NCI-H2081 (cell line): ENCODE measurements at places on chromosomes 7 and 10.

DNA sequence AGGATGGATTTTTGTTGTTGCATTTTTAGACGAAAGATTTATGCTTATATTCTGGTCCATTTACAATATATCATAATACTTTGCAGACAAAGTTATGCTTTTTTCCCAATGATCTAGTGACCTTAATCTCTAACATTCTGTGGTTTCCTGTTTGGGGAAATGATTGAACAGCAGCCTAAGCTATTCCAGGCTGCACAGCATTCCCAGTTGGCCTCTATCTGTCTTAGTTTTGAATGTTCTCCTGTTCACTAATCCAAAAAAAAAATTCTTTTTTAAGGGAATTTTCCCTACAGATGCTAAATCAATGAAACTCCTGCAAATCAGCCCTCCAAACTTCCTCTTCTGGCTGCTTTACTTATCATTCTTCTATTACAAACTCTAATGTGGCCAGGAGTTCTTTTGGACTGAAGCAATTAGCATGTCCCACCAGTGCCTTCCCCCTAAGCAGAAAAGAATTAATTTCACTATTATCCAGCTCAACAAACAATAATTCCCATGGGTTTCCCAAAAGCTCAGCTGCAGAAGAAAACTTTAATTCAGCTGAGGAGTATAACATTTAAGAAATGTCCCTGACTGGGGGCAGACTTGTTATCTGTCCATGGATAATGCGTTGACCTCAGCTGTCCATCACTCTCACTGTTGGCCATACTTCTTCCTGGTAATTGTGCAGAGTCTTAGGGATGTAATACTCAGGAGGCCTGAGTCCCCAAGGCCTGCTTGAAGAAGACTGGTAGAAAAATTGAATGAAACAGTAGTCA lies 81.9 kb upstream of the TRIL start:
- DNase-seq, result no peak

GRCh38 chr10:16493884-16494536 lies 27.7 kb downstream of the C1QL3 start:
- DNase-seq, result no peak

DNA sequence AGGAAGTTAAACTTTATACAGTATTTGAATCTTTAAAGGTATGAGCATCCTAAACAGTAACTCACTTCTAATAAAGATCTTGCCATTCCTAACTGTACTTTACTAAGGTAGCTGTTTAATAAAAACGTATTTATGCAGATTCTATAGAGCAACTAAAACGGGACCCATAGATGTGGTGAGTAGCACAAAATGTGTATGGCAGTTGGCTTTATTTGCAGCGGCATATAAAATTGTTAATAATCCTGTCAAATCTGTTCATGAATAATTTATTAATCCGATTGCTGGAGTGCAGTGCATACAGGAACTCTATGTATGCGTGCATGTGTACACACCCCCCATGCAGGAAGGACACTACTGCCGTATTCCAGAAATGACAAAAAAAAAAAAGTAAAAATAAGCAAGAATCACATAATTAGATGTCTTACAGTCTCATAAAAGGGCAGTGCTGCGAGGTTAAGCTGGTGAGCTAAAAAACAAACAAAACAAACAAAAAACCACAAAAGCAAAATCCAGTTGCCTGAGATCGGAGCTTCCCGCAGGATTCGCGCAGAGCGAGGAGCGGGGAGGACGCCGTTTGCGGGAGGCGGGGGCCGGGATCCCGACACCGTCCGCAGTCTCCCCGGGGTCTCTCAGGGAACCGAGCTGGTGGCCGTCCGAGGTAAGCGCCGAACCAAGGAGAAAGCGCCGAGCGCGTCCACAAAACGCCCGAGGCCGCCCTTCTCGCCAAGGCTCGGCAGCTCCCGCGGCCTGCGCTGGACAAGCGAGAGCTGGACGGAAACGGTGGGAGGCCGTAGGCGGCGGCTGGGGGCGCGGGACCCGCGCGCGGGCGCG lies 518 bp upstream of the COMMD3 start:
- DNase-seq, result no peak

DNA sequence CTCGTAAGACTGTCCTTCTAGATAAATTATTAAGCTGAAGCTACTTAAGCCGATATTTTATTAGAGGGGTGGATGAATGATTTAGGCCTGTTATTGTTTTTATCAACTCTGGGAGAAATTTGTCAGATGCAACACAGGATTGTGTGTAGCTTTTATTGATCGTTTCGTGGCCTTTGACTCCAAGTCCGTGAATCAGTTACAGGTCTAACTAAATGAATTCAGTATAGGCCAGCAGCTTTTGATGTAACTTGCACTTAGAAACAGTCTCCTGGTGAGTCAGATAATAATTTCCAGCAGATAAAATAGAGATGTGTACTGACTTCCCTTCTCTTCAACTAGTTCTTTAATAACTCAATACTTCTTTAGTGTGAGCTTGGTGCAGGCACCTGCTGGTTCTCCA lies 341.7 kb upstream of the SMIM30 start:
- DNase-seq, result no peak

DNA sequence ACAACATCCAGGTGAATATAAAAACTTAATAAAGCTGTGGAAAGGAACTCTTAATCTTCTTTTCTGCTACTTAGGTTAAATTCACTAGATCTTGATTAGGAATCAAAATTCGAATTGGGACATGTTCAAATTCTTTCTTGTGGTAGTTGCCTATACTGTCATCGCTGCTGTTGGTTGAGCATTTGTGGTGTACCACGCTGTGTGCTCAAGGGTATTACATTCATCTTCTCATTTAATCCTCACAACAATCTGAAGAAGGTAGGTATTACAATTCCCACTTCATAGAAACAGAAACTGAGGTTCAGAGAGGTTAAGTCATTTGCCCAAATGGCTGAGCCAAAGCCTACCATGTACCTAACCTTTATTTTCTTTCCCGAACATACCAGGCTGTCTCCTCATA lies 39.9 kb upstream of the CC2D2B start:
- DNase-seq, result no peak

DNA sequence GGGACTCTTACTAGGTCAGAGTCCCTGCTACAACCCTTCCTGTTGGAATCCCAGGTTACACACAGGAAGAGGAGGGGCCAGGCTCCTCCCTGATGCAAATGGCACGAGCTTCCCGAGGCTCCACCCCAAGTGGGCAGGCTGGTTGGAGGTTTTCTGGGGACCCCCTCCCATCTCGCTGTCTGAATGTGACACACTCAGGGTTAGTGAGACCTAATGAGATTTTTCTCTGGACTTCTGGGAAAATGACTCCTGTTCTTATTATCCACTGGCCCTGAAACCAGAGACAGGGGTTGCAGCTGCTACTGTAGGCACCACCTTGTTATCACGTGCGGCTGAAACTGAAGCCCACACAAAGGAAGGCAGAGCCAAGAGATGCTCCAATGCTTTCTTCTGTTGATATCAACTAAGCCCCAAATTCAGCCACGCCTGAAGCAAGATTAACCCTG lies 103.3 kb downstream of the FAM107B start:
- no peak for DNase-seq

- no peak for DNase-seq
Observed at GRCh38 chr7:106022193-106022821, 59.2 kb downstream of the CDHR3 start.

- DNase-seq, result no peak
Observed at GRCh38 chr10:73906524-73907447, 4.1 kb upstream of the PLAU start.

- no peak for DNase-seq
Observed at GRCh38 chr10:28316696-28317095, 13.8 kb upstream of the MPP7 start.

DNA sequence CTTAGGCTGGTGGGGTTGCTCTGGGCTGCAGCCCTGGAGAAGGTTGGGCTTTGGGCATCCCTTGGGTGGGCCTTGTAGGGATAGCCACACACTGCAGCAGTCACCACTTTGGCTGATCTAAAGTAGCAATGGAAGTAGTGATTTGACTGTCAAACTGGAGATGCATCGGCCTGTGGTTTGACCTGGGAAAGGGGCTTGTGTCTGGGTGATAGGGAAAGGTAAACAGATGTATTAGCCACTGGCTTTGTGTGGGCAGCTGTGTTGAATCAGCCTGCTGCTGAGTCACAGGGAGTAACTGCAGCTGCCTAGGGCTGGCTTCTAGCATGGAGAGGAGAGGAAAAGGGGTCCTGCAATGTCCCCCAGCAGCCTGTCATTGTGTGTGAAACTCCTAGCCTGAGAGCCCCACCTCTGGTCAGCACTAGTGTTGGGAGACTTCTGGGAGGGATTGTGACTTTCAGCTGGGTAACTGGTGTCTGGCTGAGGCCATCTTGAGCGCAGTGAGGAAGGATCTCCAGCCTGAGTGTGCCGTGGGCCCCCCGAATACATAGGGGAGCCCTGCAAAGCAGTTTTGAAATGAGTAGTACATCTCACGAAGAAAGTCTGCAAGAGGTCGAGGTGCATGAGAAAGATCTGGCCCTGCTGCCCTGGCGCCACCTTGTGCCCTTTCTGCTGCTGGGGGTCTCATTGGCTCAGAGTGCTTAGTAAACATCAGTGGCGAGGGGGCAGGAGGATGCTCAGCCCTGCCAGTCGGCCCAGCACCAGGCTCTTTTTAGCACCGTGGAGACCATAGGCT lies 117.3 kb downstream of the FANK1 start:
- no peak for DNase-seq

DNA sequence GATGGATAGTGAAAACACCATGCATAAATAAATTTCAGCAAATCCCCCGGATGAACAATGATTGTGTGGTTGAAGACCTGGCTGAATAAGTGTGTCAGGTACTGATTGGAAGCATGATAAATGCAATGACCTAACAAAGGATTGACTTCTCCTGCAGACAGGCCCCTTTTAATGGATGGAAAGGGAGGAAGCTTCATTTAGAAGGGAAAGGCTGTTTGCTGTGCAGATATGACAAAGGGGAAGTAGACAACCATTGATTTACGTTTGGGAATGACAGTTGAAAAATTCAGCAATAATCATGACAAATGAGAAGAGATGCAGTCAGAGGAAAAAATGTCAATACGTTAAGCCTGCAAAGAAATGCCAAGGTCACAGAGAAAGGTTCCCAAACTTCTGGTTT lies 503.8 kb downstream of the LRMDA start:
- no peak for DNase-seq

DNA sequence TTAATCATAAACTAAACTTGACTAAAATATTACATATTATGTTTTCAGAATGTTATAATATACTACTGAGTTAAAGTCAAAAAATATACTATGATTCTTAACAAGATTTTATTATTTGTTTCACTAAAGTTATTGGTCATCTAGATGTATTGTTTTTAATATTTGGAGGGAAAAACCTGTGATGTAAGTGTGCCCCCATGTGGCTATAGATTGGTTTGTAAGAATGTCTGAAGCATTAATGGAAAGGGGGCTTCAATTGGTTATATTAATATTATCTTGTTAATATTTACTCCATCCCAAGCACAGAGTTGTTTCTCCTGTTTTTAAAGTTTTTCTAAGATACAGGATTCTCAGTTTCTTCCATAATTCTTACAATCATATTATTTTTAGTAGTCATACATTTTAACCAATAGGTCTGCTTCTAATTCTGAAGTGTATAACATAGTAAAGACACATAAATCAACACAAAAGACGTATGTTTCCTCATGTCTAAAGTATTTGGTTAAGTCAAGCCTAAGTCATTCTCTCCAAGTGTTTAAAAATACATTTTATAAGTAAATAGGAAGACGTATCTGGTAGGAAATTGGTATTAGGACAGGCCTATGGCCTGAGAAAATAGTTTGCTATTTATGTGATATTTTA lies 58.0 kb downstream of the GNAT3 start:
- peak; percentile 19 for DNase-seq

GRCh38 chr7:124680304-124680703 lies 85.3 kb downstream of the GPR37 start:
- no peak for DNase-seq

GRCh38 chr7:126930166-126930565 lies 322.6 kb downstream of the GRM8 start:
- no peak for DNase-seq

- no peak for DNase-seq
Observed at GRCh38 chr10:86266446-86267242, 100.0 kb downstream of the GRID1 start.

- DNase-seq, result no peak
Observed at GRCh38 chr10:112120491-112120890, 63.1 kb downstream of the GPAM start.

GRCh38 chr7:143434660-143435059 lies 8.6 kb upstream of the TAS2R60 start:
- no peak for DNase-seq

DNA sequence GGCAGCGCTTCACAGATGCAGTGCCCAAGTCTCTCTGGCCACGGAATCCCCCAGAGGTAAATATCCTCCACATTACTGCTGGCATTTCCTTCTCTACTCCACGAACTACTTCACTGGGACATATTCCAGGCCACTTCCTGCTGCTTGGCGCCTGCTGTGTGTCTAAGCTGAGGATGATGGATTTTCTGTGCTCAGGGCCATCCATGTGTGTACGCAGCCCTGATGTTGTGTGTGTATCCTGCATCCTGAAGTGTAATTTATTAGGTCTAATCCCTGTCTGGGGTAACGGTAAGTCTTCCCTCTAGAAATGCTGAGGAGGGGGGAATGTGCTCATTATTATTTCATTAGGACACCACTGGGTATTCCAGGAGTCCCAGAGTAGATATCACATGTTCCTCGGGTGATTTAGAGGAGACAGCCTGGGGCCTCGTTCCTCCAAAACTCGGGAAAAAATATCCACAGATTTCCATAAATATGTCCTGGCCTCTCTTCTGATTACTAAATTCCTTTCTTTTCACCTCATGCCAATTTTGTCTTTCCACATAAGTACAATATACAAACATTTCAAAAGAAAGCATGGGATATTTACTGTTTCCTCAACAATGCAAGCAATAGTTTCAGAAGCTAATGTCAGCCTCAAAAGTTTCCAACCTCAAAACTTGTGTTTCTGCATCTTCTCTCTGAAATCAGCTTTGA lies 25.5 kb upstream of the HABP2 start:
- no peak for DNase-seq

GRCh38 chr7:20407585-20408466 lies 77.1 kb downstream of the ITGB8 start:
- peak; percentile 41 for DNase-seq

- no peak for DNase-seq
Observed at GRCh38 chr10:49207936-49208487, 19.8 kb upstream of the TMEM273 start.
